ENCODE measurements at places on chromosomes 5 and 9.
A peak's percentile ranks its signal among the peaks of the same experiment; 100 is the strongest.

DNA sequence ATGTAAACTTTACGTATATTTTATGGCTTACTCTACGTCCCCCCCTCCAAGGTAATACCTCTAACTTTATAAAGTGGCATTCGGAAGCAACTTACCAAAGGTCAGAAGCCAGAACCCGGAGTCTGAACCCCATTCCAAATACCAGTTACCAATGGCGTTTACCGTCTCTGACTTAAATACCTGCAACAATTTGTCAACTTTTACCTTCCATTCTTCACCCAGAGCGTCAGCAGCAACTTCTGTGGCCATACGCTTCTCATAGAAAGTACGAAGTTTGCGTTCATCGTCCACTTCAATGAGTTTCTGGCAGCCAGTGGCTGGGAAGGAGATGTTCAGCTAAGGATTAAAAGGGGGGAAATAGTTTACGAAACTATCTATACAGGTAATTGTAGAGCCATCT lies 753 bp downstream of the RPS6 start:
- no peak for DNase-seq

DNA sequence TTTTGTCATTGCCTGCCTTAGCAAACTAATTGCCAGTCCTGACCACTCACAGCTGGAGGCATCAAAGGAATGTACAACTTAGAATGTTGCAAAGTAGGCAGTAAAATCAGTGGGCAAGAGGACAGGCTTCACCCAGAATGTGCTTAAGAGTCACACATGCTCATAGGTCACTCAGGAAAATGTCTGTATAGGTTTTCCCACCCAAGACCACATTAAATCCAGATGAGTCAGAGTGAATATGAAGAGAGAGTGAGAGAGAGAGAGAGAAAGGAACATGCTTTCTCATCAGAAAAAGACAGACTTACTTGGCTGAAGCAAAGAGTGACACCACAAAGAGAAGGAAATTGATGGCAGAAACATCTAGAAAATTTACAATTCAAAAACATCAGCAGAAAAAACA lies 37.9 kb downstream of the PLEKHG4B start:
- no peak for DNase-seq

- DNase-seq: no peak
Measured at GRCh38 chr9:137880160-137880975, 2.8 kb downstream of the CACNA1B start.

DNA sequence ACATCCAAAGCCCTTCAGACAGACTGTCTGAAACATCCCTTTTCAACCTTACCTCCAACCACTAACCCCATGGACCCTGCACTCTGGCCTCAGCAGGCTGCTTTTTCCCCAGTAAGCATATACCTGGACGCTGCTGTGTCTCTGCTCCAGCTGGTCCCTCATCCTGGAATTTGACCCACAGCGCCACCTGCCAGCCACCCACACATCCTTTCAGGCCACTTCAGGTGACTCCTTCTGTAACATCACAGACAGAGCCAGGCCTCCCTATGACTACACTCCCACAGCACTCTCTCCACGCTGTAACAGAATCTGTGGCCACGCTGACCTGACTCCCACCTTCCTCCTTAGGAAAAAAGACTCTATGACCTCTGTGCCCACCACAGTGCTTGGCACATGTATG lies 3.4 kb downstream of the MGAT1 start:
- no peak for DNase-seq

DNA sequence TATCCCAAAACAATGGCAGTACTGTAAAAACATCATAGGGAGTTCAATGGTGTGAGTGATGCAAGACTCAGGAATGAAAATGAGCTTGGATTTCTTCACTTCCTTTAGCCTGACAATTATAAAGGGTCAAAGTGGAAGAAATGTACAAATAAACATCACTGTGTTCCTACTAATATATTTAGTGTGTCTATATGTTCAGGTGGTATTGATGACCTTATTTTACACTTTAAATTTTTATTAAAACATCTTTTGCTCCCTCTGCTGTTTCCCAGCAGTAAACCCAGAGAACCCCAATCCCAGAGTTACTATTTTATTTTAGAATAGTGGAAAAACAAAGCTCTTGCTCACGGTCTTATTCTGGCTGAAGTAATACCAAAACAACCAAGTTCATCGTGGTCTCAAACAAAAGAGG lies 2.0 kb downstream of the LOX start:
- no peak for DNase-seq

- DNase-seq: no peak
Measured at GRCh38 chr5:65791712-65792673, 70.0 kb downstream of the NLN start.

DNA sequence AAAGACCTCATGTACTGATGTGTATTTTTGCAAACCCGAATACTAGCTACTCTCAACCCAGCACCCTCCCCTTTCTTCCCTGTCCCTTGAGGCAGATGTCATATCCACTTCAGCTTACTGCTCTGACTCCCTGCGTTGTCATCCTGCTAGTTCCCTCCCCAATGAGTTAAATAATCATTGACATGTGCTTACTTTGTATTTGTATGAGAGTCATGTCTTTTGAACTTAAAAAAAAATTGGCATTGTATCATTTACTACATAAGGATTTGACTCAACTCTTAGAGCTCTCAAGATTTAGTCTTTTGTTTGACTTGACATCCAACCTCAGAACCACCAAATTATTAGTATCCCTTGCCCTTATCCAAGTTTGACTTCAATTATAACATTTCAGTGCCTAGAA lies 219.7 kb upstream of the TUT7 start:
- DNase-seq: no peak

DNA sequence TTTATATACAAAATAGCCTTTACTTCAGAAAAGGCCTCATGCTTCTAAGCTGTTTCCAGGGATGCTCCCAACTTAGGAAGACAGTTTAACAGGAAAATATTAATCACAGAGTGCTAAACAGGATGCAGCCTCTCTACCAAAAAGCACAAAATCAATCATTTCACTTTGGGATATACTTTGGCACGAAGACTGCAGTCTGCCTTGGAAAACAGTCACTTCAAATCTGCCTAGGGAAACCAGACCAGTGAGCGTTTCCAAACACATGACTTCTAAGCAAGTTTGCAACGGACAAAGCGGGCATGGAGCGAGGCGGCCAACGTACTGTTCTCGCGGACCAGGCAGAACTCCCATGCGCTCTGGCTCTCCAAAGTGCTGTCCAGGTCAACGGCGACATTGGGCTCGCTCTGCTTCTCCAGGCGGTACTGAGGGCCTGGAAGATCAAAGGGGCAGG lies 201.0 kb downstream of the MAPKAP1 start:
- no peak for DNase-seq

GRCh38 chr5:156694598-156694997 lies 155.5 kb upstream of the PPP1R2B start:
- no peak for DNase-seq

DNA sequence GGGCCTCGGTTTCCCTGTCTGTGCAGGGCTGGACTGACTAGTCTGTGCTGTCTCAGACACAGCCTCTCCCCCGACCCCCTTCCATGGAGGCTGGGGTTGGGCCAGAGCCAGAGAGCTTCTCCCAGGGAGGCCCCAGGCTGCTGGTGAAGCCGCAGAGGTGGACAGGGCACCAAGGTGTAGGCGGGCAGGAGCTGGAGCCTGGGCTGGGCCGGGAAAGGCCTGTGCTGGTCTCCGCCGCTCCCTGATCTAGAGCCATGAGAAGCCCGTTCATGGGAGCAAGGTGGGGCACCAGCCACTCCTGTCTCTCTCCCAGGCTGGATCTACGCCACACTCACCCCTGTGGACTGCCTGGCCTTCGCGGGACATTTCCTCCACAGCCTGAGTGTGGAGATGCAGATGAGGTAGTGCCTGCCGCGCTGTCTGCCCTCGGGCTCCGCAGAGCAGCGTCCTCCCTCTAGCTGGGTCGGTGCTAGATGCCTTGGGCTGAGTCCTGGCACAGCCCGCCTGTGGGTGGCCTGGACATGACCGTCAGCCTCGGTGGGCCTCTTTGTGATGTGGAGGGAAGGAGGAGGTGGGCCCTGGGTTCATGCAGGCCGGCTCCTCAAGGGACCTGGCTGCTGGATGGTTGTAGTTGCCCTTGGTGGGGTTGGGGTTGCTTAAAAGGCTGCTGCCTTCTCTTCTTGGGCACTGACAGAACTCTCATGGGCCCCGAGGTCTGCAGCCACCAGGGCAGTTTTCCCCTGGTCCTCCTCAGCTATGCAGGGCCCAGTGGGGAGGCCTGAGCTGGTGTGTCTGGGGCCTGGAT lies 79.4 kb downstream of the PHF2 start:
- DNase-seq: no peak

GRCh38 chr9:106035806-106036205 lies 341.5 kb downstream of the TMEM38B start:
- DNase-seq: no peak

DNA sequence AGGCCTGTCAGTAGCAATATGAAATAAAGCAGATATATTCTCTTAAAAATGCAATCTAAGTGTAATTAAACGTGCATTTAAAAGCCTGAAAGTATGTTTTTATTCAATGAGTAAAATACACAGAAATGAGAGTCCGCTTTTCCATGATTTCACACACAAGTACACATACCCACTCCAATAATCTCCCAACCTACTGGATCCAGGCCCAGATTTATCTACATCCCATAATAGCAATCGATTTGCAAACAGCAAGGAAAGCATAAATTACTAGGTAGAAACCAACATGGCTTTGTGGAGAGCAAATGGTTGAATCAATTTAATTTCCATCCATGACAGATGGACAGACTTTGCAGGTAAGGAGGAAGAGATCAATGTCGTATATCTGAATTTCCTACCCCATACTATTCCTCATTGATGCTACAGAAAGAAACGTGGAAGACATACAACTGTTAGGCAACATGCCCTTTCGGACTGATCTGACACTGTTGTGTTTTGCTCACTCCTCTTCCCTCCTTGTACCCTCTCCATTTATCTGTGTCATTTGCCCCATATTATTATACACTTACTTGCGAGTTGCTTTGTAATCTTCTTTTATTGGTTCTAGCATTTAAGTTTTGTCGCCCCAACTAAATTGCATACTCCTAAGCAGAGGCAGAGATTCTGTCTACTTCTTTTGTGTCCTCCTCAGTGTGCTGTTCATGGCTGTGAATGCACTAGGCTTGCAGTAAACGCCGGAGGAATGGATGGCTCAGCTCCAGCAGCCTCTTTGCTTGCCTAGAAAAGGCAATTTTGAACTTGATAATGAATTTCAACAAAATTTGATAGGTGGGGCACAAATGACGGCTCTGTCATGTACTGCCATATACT lies 133.6 kb downstream of the NFIB start:
- DNase-seq: no peak

- no peak for DNase-seq
Measured at GRCh38 chr9:73370053-73370452, 218.4 kb downstream of the ANXA1 start.

DNA sequence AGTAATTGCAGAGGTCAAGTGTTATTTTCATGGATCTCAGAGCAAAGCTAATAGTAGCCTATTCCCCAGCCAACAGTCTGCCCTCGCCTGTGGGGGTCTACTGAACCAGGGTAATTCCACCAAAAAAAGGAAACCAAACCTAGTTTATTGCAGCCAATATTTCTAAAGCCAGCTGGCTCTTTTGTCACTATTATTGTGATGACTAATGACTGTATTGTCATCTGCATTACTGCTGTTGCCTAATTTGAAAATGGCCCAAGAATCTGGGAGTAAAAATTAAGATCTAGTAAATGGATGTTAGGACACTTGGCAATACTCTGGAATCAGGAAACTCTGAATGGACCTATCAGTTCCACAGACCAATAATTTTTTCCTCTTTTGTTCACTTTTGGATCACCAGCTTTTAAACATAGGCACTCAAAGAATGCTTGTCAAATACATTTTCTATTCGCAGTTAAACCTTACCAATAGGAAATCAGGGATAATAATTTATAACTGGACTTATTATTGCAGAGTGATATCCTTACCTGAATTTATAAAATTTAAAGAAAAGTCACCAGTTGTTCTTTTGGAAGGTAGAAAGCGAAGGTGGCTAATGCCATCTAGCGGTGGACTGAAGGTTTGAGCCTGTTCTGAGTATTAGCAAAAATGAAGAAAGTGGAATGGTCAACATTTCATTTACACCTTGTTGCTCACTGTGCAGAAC lies 69.2 kb downstream of the SYK start:
- peak; percentile 19 for DNase-seq

- DNase-seq: no peak
Measured at GRCh38 chr9:72396247-72397091, 31.5 kb upstream of the ZFAND5 start.

DNA sequence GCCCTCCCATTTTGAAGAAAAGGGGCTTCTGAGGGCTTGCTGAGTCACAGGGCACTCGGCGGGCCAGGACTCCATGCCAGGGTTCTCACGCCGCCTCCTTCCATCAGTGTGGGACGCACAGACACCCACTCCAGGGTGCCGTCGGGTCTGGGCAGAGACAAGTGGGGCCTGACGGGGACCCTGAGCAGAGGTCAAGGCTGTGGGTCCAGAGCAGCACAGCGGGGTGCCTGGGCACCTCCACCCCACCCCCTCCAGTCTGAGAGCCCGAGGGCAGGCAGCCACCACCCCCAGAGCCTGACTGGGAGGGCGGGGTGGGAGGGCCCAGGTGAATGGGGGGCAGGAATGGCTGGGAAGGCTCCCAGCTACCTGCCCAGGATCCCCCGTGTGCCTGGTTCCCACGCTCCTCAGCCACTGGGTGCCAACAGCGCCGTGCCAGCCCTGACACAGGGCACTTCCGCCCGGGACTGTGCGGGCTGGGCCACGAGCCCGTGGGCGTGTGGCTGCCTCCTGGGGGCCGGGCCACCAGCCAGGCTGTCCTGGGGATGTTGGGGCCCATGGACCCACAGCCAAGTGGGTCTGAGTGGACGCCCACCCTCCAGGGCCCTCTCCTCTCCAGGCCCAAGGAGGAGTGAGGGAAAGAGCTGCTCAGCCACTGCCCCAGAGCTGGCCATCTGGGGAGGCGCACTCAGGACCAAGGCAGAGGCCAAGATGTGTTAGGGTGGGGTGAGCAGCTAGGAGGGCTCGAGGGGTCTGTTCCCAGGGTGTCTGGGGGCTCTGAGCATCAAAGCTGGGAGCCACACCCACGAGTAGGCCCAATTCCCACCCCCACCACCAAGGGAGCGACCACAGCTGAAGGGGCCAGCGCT lies 10.1 kb upstream of the NRARP start:
- DNase-seq: no peak

DNA sequence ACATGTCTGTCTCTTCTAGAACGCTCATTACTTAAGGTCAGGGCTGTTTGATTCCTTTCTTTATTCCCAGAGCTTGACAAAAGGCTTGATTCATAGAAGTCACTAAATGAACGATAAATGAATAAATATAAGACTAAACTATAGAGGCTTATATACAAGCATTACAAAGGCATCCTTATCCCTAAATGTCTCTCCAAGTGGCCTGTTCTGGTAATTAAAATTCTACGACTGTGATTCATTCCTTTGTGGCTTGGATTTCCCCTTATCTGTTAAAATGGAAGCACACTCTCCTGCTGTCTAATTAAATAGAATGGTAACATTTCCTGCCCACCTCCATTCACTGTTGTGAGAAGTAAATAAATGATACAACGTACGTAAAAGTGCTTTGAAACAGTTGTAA lies 49.5 kb downstream of the C7 start:
- DNase-seq: no peak

Data from CD4-positive, alpha-beta T cell treated with Interferon gamma for 1 hour (primary cell).